Nucleus accumbens (tissue), 56 donors: ENCODE measurements at places on chromosomes 7 and 10.

GRCh38 chr10:11167233-11167966 lies 149.7 kb downstream of the CELF2 start:
- no peak for DNase-seq

DNA sequence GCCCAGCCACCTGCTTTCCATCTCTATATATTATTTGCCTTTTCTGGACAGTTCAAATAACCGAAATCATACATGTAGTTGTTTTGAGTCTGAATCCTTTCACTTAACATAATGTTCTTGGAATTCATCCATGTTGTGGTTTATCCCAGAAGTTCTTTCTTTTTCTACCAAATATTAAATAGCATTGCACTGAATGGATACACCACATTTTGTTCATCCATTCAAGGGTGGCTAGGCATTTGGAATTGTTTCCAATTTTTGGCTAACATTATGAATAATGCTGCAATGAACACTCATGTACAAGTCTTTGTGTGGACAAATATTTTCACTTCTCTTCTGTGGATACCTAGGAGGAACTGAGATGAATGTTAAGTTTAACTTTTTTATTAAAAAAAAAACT lies 18.0 kb downstream of the DNAJC1 start:
- DNase-seq, result no peak

GRCh38 chr7:73992101-73992562 lies 35.8 kb upstream of the ELN start:
- no peak for DNase-seq

- DNase-seq, result no peak
These were observed 14.2 kb downstream of the RAB11FIP2 start for GRCh38 chr10:118032564-118032963.

DNA sequence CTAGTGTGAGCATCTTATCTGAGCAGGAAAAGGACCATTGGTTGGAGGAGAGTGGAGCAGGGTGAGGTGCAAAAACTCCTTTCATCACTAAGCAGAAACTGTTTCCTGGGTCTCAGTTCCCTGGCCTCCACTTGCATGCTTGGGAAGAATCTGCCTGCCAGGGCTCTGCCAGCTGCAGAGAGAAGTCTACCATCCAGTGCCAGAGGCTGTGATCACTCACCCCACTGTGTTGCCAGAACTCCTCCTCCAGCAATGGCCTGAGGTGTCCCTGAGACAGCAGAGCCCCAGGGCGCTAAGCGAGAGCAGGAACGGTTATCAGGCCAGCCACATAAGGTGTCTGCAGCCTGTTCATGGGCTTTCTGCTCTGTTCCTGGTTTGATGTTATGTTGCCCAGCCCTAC lies 991.4 kb downstream of the CCSER2 start:
- DNase-seq, result peak; percentile 74

- DNase-seq, result no peak
These were observed 210.5 kb downstream of the SEMA3A start for GRCh38 chr7:83984076-83984475.

GRCh38 chr7:134301592-134301991 lies 15.1 kb downstream of the SLC35B4 start:
- DNase-seq, result no peak

GRCh38 chr10:5983774-5984173 lies 6.4 kb upstream of the IL15RA start:
- no peak for DNase-seq

DNA sequence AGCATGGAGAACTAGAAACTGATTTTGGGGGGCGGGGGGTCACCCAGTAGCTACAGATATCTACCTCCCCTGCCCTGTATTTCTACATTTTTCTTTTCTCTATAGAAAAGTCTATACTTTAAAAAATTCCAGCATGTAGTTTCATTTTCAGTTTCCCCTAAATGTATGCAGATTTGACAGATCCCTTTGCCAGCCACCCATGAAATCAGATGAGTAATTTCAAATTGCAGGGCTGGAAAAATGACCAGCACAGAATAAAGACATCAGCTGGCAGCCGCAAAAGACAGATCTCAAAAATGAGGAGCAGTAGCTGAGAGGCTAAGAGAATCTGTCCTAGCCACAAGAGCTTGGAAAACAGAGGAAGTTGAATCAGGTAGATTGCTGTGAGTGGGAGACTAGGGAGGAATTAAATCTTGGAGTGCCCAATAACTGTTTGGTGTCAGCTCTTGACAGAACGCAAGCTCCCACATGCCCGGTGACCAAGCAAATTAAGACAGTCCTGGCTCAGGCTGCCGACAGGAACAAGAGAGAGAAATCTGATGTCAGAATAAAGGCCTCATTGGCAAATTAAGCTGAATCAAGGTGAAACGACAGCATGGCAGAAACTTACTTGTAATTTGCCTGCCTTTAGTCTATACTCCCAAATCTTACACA lies 24.5 kb downstream of the ADRB1 start:
- no peak for DNase-seq

DNA sequence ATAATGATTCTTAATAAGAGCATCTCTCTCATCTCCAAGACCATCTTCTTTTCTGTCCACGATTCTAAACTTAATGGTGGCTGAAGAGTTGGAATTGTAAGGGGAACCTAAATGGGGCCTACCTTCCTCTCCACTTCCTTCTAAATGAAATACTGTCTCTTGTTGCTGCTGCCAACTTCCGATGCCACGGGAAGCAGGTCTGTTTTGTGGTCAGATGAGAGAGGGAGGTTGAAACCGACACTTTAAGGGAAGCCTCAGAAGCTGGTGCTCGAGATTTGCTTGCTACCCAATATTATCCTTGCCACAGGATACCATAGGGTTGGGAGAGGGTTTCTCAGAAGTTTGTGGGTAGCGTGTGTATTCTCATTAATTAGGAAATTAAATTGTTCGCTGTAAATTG lies 464.1 kb downstream of the SUGCT start:
- no peak for DNase-seq

GRCh38 chr7:113907617-113908016 lies 11.2 kb downstream of the PPP1R3A start:
- no peak for DNase-seq

GRCh38 chr7:3897430-3898372 lies 596.6 kb downstream of the SDK1 start:
- no peak for DNase-seq

DNA sequence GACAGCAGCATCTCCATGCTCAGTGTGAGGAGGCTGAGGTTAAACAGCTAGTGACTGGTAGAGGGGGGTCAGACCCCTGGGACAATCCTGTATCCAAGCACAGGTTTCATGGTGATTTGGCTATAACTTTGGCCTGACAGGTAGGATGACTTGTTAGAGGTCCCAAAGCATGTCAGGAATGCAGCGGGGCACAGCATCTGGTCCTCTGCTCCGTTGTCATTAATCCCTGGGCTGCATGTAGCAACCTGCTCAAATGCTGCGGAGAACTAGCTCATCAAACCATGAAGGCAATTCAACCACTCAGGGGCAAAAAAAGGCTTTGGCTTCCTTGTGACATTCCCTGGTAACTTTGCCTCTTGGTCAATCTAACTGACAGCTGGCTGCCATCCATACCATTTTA lies 26.8 kb downstream of the WNT2 start:
- no peak for DNase-seq
